Stimulated activated CD8-positive, alpha-beta memory T cell treated with anti-CD3 and anti-CD28 coated beads, Interleukin-15, amount 100 ng/mL, for 4 hours (primary cell): ENCODE measurements at places on chromosomes 7 and 10.

DNA sequence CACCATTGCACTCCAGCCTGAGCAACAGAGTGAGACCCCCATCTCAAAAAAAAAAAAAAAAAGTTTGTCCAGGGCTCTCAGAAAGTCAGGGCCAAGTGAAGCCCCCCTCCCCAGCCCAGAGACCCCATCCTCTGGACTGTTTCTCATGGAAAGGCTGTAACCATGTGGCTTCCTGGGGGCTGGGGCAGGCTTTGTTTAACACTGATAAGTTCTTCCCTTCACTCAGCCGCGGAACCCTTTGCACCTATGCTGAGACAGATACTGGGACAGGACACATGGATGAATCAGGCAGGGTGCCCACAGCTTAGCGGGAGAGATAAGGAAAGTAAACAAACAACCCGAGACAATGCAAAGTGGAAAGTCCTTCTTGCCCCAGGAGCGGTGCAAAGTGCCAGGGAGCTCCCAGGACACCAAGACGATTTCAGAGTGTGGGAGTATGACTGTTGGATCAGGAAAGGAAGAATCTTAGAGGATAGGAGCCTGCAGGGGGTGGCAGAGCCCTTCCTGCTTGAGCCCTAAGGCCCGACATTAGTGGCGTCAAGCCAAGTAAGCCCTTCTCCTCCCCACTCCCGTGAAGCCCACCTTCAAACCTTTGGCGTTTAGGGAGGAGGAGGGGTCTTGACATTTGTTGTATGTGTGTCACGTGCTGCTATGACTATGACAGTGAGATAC is 11.6 kb downstream of the MLXIPL start:
- no peak for DNase-seq

- DNase-seq: no peak
Observed at GRCh38 chr7:79692015-79692414, 238.5 kb upstream of the MAGI2 start.

DNA sequence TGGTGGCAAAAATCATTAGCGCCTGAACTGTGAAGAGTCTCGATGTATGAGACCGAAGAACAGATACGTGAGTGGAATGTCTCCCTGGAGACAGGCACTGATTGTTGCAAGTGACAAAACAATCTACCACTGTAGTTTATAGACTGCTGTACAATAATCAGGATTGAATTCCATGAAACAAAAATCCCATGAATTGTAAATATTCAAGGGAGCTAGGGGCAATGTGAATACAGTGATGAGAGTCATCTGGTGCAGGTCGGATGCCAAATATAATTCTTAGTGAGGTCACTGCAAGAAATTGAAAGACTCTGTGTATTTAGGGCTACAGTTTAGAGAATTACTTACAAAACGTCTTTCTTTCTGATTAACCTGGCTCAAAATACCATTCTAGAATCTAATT is 594.4 kb upstream of the VSTM2A start:
- DNase-seq: no peak

- DNase-seq: no peak
Observed at GRCh38 chr7:70426249-70426880, 705.6 kb upstream of the GALNT17 start.

GRCh38 chr10:77546042-77546441 is 91.6 kb downstream of the KCNMA1 start:
- no peak for DNase-seq

DNA sequence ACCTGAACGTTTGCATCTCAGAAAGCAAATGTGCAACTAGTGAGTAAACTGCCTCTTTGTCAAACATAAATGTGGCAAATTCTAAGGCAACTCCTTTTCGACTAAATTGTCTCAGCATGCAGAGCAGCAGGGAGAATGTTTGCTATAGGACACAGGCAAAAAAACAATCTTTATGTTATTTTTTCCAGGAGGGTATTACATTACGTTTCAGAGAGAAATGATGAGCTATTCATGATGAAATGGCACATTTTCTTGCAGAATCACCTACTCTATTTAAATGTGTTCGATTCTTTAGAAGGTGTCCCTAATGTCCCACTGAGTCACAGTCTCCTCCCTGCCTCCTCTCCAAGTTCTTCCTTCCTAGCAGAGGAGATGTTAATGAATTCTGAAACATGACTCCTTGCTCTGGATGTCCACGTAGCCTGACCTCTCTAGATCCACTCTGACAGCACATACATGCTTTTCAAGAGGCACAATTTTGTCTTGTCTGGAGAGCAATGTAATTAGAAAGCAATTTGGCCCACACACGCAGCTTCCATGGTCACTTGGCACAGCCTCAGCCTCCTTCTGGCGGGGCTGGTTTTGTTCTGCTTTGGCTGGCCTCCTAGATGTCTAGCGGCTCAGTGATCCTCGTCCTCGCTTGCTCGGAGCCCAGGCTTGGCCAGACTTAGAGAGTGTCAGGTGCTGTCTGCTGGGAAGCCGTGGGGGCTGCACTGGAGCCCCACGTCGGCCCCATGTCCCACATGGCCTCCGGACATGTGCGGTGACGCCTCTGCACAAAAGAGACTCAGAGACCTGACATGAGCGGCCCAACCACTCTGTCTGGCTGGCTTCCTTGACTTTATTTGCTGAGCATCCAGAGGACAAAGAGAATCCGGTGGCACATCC is 125.7 kb upstream of the ZNF438 start:
- no peak for DNase-seq

DNA sequence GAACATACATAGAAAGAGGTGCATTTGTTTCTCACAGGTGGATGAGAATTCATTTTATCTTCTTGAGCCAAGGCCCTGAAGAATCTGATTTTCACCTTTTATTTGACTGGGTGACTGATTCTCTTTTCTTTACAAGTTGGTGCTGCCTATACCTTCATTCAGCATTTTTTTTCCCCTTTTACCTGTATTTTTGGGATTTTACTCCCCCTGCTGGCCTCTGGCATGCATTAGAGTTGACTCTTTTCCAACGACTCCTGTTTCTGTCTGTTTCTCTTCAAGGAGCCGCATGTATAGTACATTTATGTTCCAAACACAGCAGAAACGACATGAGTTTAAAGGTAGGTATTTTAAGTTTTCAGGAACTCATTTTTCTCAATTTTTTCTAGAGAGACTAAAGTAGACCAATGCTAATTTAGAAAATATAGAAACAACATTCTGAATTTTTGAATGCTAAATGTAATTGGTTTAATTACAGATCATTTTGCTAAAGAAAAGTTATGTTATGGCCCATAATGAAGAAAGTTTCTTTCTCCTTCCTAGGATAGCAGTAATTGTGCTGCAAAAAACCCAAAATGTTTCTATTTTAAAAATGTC is 149.8 kb upstream of the HDAC9 start:
- DNase-seq: no peak

GRCh38 chr10:23351926-23352519 is 7.4 kb upstream of the C10orf67 start:
- no peak for DNase-seq
